Astrocyte (in vitro differentiated cells and primary cell): ENCODE measurements at places on chromosomes 1 and 21. TPM values are rescaled to one million over a fixed set of nuclear protein-coding genes. Genes with fewer than 3 reads are reported as not detected.
A peak's percentile ranks its signal among the peaks of the same experiment; 100 is the strongest.

The ERICH3 gene
- total RNA-seq: not detected in 2 replicates

The SYF2 gene
- 28.5 and 29.1 TPM in 2 replicates for total RNA-seq

The GABPA gene
- 22.6 and 23.6 TPM in 2 replicates for total RNA-seq

The LCE6A gene
- total RNA-seq: not detected in 2 replicates

DNA sequence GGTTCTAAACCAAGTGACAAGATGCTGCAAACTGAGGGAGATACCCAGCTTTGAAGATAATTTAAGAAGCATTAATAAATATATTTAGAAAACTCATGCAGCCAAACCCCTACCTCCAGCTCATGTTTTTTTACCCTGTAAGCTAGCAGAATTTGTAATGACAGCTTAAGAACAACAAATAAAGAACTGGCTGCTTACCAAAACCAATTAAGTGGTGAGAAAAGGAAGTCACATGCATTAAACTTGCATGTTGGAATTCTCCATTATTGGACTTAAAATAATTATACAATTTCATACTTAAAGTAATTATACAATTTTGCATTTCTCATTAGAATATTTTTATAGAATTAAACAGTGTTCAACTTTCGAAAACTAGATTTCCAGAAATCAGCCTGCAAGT is 75.6 kb upstream of the CNIH3 start:
- no peak for DNase-seq
- H3K36me3 ChIP-seq: no peaks in the 10 kb centered on the region
- H3K4me1 ChIP-seq: peaks cover 51% of the 10 kb centered on the region
- no peak overlapping the region for H3K4me3 ChIP-seq

- H3K27ac ChIP-seq: no peak overlapping the region
- H3K4me3 ChIP-seq: no peak overlapping the region
- H3K36me3 ChIP-seq: no peaks in the 10 kb centered on the region
- H3K4me1 ChIP-seq: no peaks in the 10 kb centered on the region
- no peaks in the 10 kb centered on the region for H3K27me3 ChIP-seq
- DNase-seq: no peak
Observed at GRCh38 chr1:34970829-34971228, 14.3 kb downstream of the TMEM35B start.

DNA sequence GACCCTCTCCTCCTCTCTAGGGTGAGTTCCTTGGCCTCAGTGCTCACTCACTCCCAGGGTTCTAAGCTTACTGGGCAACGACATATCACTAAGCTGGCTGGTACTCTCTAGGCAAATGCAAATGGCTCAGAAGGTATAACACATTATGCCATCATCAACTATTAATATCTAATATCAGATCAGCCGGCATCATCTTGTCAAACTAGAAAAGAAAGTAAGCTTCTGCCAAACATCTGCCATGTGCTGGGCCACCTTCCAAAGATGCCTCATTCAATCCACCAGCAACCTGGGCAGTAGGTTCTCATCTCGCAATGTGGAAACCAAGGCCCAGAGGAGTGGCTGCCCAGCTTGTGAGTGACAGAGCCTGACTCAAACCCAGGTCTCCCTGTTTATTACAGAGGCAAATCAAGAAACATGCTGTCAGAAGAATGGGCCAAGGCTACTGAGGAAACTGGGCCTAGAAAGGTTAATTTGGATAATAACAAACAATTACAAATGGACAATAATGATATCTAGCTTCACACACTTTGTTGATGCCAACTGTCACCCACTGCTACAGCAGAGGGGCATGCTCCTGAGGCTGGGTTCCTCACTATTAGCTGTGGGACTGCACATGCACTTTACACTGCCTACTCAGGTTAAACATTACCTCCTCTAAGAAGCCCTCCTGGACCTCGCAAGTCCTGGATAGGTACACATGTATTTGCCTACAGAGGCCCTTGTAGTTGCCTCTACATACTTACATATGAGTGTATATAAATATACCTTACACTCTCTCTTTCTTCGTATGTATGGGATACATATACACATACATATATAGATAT is 183.3 kb upstream of the JUN start:
- no peaks in the 10 kb centered on the region for H3K36me3 ChIP-seq
- no peak overlapping the region for H3K27ac ChIP-seq
- DNase-seq: no peak
- H3K4me3 ChIP-seq: no peak overlapping the region
- H3K27me3 ChIP-seq: no peaks in the 10 kb centered on the region

DNA sequence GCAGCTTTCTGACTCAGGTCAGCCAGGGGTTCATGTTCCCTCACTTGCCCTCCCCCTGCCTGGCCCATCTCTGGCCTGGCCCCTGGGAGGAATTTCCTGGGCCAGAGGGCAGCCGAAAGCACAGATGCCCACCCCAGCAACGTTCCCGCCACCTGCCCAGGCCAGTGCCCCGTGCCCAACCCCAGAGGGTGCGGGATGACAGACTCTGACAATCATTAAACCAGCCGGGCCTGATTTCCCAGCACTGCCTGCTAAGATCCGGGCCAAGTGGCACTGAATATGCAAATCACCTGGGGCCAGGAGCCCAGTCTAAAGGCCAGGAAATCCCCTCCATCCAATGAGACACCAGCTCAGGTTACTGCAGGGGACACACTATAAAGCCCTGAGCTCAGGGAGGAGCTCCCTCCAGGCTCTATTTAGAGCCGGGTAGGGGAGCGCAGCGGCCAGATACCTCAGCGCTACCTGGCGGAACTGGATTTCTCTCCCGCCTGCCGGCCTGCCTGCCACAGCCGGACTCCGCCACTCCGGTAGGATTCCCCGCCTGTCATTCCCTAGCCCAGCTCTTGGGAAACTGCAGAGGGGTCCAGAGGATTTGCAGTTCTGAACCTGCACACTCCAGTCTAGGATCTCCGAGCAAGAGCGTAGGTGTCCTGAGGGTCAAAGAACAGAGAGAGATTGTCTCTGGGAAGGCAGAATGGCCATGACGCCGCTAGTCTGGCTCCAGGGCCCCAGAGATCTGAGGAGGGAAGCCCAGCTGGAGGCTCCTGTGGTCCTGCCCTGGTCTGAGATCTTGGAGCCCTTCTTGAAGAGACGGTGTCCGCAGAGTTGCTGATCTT is at the start of gene ELF3:
TSS of gene ELF3 (plus strand) at position 408 of the 836 bp plus-strand sequence. CDS start 550 bp downstream, outside the sequence.
- no peak for DNase-seq
- no peaks in the 10 kb centered on the region for H3K27me3 ChIP-seq
- no peaks in the 10 kb centered on the region for H3K4me1 ChIP-seq
- no peak within 1 kb of the TSS for H3K4me3 ChIP-seq
- peaks cover 2% of the 10 kb centered on the region for H3K36me3 ChIP-seq
- no peak within 1 kb of the TSS for H3K27ac ChIP-seq

DNA sequence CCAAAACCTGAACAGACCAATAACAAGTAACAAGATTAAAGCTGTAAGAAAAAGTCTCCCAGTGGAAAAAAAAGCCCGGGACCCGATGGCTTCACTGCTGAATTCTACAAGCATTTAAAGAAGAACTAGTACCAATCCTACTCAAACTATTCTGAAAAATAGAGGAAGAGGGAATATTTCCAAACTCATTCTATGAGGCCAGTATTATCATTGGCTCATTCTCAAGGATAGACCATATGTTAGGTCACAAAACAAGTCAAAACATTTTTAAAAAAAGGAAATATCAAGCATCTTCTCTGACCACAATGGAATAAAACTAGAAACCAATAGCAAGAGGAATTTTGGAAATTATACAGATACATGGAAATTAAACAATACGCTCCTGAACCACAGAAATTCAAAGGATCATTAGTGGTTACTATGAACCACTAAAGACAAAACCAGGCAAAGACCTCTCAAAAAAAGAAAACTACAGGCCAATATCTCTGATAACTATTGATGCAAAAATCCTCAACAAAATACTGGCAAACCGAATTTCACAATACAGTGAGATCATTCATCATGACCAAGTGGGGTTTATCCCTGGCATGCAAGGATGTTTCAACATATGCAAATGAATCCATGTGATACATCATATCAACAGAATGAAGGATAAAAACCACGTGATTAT is 13.9 kb upstream of the IL20 start:
- no peak overlapping the region for H3K27ac ChIP-seq
- peak; percentile 85 for DNase-seq
- H3K4me1 ChIP-seq: no peaks in the 10 kb centered on the region
- no peaks in the 10 kb centered on the region for H3K36me3 ChIP-seq
- peaks cover 8% of the 10 kb centered on the region for H3K27me3 ChIP-seq

GRCh38 chr1:76615253-76616035 is 251.8 kb upstream of the ST6GALNAC5 start:
- no peak overlapping the region for H3K4me3 ChIP-seq
- no peaks in the 10 kb centered on the region for H3K36me3 ChIP-seq
- no peak for DNase-seq
- no peaks in the 10 kb centered on the region for H3K27me3 ChIP-seq
- H3K4me1 ChIP-seq: no peaks in the 10 kb centered on the region

DNA sequence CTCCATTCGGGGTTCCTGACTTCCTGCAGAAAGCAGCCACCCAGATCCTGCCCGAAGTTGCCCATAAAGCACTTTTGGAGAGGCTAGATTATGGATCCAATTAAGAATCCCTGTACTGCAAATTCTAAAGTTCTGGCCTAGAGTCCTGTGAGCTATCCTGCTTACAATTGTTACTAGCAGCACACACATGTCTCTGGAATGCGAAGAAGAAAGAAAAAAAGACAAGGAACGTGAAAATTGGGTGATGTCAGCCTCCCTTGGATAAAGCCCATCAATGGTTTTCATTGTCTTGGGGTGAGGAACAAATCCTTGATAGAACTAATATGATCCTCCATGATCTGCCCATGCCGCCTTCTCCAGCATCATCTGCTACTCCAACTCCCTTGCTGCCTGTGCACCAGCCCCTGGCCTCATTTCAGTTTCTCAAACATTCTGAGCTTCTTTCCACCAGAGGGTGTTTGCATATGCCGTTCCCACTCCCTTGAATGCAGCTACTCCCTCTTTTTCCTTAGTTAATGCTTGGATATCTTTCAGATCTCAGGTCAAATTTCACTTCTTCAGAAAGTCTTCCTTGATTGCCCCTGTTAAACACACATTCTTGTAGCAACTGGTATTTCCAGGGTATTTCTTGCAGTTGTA is 94.0 kb downstream of the ST6GALNAC5 start:
- no peaks in the 10 kb centered on the region for H3K27me3 ChIP-seq
- no peak overlapping the region for H3K4me3 ChIP-seq
- no peaks in the 10 kb centered on the region for H3K4me1 ChIP-seq
- no peaks in the 10 kb centered on the region for H3K36me3 ChIP-seq

DNA sequence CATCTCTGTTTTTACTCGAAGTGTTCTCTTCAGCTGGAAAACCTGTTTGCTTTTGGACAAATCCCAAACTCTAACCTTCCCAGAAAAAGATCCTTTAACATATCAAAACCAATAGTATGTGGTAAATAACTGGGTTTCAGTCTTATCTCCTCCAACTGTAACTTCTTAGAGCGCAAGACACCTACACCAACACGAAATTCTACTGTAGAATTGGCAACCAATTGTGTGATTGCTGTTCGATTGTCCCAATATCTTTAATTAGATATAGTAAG is 5.8 kb upstream of the MPZL1 start:
- peaks cover 2% of the 10 kb centered on the region for H3K4me1 ChIP-seq
- H3K27ac ChIP-seq: peak overlapping the region; percentile 14

GRCh38 chr1:162997499-162998285 is 71.5 kb upstream of the RGS4 start:
- no peaks in the 10 kb centered on the region for H3K27me3 ChIP-seq
- H3K36me3 ChIP-seq: no peaks in the 10 kb centered on the region
- H3K4me3 ChIP-seq: no peak overlapping the region
- H3K4me1 ChIP-seq: peaks cover 13% of the 10 kb centered on the region
- DNase-seq: peak; percentile 72
- H3K27ac ChIP-seq: peak overlapping the region; percentile 83

GRCh38 chr1:38029685-38030511 is 16.7 kb downstream of the POU3F1 start:
- H3K36me3 ChIP-seq: peaks cover 13% of the 10 kb centered on the region
- peaks cover 26% of the 10 kb centered on the region for H3K4me1 ChIP-seq
- peak overlapping the region; percentile 39 for H3K27ac ChIP-seq
- peak; percentile 62 for DNase-seq
- no peak overlapping the region for H3K4me3 ChIP-seq
- H3K27me3 ChIP-seq: no peaks in the 10 kb centered on the region

GRCh38 chr1:204343802-204344201 is 15.9 kb downstream of the PLEKHA6 start:
- no peaks in the 10 kb centered on the region for H3K27me3 ChIP-seq
- peaks cover 10% of the 10 kb centered on the region for H3K4me1 ChIP-seq
- H3K4me3 ChIP-seq: no peak overlapping the region
- no peak overlapping the region for H3K27ac ChIP-seq

- no peak overlapping the region for H3K4me3 ChIP-seq
- no peak overlapping the region for H3K27ac ChIP-seq
- H3K27me3 ChIP-seq: no peaks in the 10 kb centered on the region
- H3K4me1 ChIP-seq: peaks cover 16% of the 10 kb centered on the region
- no peak for DNase-seq
Observed at GRCh38 chr1:42319871-42320484, 15.1 kb downstream of the FOXJ3 start.

DNA sequence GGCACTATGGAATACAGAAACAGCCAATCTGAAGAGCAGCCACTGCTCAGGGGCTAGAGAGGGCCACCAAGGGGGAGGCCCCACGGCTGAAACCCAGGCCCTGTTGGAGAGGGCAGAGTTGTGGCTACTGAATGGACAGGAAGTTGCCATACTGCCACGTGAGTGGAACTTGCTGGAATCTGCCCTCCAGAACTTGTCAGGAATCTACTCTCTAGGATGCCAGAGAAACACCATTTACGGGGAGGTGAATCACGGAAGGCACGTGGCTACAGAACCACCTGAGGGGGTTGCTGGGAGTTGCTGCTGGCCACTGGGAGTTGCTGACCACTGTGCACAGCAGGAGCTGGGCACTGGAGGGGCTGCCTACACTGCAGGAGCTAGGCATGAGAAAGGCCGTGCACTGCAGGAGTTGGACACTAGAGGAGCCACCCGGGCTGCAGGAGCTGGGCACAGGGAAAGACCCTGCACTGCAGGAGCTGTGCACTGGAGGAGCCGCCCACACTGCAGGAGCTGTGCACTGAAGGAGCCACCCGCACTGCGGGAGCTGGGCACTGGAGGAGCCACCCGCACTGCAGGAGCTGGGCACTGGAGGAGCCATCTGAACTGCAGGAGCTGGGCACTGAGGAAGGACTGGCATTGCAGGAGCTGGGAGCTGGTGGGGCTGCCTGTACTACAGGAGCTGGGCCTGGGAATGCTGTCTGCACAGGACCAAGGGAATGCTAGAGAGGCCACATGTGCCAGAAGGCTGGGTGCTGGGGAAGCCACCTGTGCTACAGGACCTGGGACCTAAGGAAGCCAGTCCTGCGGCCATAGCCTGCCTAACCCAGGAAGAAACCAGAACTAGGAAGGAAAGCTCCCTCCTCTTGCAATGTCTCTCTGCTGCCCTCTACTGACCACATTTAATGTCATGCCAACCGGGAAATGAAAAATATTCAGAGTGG is 343.4 kb downstream of the MATN1 start:
- no peaks in the 10 kb centered on the region for H3K36me3 ChIP-seq
- DNase-seq: peak; percentile 71
- H3K4me1 ChIP-seq: peaks cover 18% of the 10 kb centered on the region
- peaks cover 8% of the 10 kb centered on the region for H3K27me3 ChIP-seq
- no peak overlapping the region for H3K4me3 ChIP-seq

GRCh38 chr1:94544706-94545490 is 3.3 kb upstream of the F3 start:
- H3K27ac ChIP-seq: peak overlapping the region; percentile 51
- H3K4me3 ChIP-seq: no peak overlapping the region

GRCh38 chr1:219917851-219918466 is 10.4 kb downstream of the SLC30A10 start:
- no peak overlapping the region for H3K27ac ChIP-seq
- no peaks in the 10 kb centered on the region for H3K4me1 ChIP-seq
- no peaks in the 10 kb centered on the region for H3K36me3 ChIP-seq
- no peak overlapping the region for H3K4me3 ChIP-seq
- peak; percentile 33 for DNase-seq

- no peak overlapping the region for H3K27ac ChIP-seq
- H3K36me3 ChIP-seq: no peaks in the 10 kb centered on the region
- H3K27me3 ChIP-seq: no peaks in the 10 kb centered on the region
- H3K4me1 ChIP-seq: no peaks in the 10 kb centered on the region
Observed at GRCh38 chr1:165508291-165508690, 35.5 kb upstream of the LRRC52 start.
